ENCODE measurements at places on chromosomes 11 and 22.

- DNase-seq, result peak; percentile 76
These were observed at the start of gene BCR for GRCh38 chr22:23180301-23180892. Gene BCR (plus strand): TSS chr22:23180509. CDS start chr22:23180961, 452 bp downstream.

GRCh38 chr11:44726283-44727113 lies at the start of gene TSPAN18:
Gene TSPAN18 (plus strand): TSS chr11:44726962. CDS start chr11:44906417, 179,455 bp downstream.
- peak; percentile 73 for DNase-seq

DNA sequence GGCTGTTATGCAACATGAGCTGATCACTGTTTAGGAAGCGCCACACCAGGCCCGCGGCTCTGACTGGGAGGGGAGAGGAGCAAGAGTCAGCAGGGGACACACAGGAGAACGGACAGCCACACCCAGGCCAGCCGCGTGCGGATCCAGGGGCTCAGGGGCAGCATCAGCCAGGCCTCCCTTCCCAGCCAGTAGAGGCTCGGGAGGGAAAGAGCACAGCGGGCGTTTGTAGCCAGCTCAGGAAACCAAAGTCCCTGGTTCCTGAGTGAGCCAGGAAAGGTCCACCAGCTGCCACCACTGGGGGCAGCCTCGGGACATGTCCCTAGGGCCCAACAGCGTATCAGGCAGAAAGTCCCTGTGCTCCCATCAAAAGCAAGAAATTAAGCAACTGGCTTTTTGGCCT lies 71.8 kb upstream of the PITPNB start:
- DNase-seq, result peak; percentile 60

GRCh38 chr11:3942956-3943497 lies 87.6 kb downstream of the STIM1 start:
- no peak for DNase-seq
